ENCODE measurements at places on chromosomes 3 and 15.

- DNase-seq, result no peak
These were observed 95.0 kb downstream of the ANP32A start for GRCh38 chr15:68725736-68726135.

DNA sequence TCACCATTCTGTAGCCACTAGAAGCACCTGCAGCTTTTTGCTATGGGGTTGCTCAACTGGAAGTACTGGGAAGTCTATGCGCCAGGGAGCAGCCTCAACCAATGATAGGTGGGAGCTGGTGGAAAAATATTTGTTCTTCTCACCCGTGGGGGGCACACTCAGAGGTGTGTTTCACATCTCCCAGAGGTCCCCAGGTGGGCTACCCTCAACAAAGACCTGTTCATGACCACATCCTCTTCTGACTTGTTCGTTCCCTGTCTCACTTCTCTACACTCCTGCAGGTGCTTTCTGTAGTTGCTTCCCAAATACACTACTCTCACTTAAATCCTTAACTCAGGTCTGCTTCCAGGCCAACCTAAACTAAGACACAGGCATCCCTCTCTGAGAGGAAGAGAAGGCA is 3.6 kb downstream of the CAMP start:
- no peak for DNase-seq

DNA sequence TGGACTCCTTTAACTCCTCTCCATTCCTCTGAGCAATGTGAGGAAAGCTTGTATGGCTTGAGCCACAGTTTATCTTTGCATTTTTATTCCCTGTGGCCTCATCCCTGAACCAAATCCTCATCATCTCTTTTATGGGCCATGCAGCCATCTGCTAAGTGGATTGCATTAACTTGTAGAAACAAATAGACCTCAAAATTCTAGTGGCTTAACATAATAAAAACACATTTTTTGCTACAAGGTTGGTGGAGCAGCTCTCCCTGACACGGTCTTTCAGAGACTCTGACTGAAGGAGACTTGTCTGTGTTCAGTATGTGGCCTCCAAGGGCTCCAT is 135.3 kb downstream of the RPL22L1 start:
- no peak for DNase-seq

DNA sequence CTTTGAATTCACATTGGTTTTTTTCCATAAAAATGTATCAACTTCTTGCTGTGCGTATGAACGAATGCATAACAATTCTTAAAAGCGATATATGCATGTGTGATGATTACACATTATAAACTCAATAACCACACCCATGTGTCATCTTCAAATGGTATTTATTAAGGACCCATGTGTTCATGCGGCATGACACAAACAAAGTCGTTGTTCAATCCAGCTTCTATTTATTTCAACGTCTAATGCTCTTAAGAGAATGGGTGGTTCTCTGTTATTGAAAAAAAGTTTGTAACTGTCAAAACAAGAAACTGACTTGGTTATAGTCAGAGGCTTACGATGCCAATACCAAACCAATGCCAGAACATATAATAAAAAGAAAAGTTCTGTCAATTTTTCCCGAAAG is 195.9 kb downstream of the FOXP1 start:
- DNase-seq, result no peak

DNA sequence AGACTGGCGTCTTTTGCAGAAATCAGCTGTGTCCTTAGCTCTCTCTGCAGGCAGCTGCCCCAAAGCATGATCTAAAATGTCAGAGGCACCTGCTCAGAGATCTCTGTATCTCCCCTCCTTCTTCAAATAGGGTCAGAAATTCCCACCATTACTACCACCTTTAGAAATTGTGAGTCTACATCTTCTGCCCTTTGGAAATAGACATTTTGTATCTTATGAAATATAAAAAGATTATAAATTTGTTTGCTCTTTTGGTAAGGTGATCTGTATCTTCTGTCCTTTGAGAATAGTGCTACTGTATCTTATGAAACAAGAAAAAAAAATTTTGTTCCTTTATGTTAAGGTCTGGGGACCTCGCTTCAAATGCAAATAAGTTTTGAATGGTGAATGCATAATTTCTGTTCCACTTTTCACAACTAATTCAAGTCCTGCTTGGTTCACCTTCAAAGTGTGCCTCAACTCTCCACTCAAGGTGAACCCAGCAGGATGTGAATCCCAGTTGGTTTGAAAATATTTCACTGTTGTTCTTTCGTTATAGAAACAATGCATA is 28.3 kb upstream of the GPD1L start:
- DNase-seq, result no peak

- no peak for DNase-seq
These were observed 1.9 kb upstream of the RAB43 start for GRCh38 chr3:129123314-129124060.

DNA sequence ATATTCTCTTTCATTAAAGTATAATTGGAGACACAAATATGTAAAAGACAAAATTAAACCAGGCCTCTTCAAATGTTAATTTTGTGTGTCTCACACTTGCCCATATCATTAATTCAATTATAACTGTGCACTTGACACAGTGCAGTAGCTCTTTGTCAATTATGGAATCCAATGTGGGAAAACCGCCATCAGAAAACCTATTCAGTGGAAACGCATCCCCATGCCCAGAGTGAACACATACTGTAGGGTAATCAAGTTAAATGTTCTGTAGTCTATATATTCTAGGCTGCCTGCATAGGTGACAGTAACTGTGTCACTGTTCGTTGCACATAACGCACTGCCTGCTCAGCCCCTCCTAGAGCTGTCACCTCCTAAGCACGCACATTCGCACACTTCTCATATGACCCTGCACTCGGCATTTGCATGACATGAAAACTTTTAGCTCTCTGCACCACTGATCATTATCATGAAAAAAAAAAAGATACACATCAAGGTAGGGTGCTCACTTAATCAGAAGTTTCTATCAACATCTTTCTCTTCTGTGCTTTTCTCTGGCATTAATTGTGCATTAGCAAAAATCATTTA is 63.2 kb downstream of the MEIS2 start:
- DNase-seq, result no peak

GRCh38 chr15:31458596-31459399 is 132.2 kb downstream of the KLF13 start:
- DNase-seq, result no peak

All from NCI-H1930 (cell line).